ENCODE measurements at places on chromosomes 7 and 10. TPM values are rescaled to one million over a fixed set of nuclear protein-coding genes. Genes with fewer than 3 reads are reported as not detected.

- no peak overlapping the region for H3K27ac ChIP-seq
- no peak for DNase-seq
- peaks cover 3% of the 10 kb centered on the region for H3K4me1 ChIP-seq
- H3K36me3 ChIP-seq, result no peaks in the 10 kb centered on the region
Measured at GRCh38 chr10:29104661-29105399, 184.0 kb upstream of the LYZL1 start.

The TRA2A gene
- total RNA-seq, result 102 TPM

The SFXN3 gene
- 12.6 TPM for total RNA-seq

DNA sequence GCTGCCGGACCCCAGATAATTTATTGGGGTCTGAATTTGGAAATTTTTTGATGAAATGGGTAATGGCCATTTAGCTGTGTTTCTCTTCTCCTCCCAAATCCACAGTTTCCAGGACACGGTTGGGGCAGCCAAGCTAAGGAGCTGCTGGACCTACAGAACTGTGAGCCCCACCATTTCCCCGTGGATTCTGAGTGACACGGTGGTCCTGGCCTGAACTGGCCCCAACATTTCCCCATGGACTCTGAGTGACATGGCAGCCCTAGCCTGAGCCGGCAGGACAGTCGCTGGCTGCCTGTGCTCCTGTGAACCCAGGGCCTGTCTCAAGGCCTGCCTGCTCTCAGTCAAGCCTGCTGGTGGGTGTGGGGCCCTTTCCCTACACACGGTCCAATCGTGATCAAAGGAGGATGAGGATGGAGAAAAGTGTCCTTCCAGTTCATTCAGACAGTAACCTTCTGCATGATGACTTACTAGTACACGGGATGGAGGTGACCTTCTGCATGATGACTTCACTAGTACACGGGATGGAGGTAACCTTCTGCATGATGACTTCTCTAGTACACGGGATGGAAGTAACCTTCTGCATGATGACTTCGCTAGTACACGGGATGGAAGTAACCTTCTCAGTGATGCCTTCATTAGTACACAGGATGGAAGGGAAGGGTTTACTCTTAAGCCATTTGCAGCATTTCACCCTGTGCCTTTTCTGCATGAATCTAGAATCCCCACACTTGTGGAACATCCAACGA lies 359.9 kb downstream of the GLRX3 start:
- no peak overlapping the region for H3K4me3 ChIP-seq
- no peak for DNase-seq
- H3K27me3 ChIP-seq, result peaks cover 4% of the 10 kb centered on the region
- H3K27ac ChIP-seq, result no peak overlapping the region

The PIK3CG gene
- total RNA-seq, result 28.8 TPM

- H3K27ac ChIP-seq, result no peak overlapping the region
- peaks cover 3% of the 10 kb centered on the region for H3K4me1 ChIP-seq
- H3K36me3 ChIP-seq, result no peaks in the 10 kb centered on the region
Measured at GRCh38 chr7:44587843-44588711, 6.0 kb upstream of the TMED4 start.

The SAMD9 gene
- 16.8 TPM for total RNA-seq

The KCNH2 gene
- total RNA-seq, result 0.22 TPM

The SLC13A4 gene
- total RNA-seq, result not detected

DNA sequence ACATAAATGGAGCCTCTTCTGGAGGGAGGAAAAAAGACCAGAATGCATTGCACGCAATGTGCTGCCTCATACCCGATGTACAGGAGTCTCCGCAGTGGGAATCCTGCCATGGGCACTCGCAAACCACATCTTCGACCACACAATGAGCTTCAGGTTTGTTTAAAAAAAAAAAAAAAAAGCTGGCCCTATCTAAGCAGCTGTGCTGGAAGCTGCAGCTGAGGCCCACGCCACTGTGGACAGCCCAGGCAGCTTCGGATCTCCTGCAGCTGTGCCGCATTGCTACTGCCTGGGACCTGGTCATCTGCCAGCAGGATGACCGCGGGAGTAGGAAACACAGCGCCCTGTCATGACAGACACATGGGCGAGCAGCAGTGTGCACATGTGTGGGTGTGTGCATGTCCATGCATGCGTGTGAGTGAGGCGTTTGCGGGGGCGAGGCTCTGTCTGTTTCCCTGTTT lies 26.0 kb downstream of the EN2 start:
- no peak overlapping the region for H3K27ac ChIP-seq
- H3K4me1 ChIP-seq, result peaks cover 8% of the 10 kb centered on the region
- peaks cover 71% of the 10 kb centered on the region for H3K27me3 ChIP-seq
- H3K4me3 ChIP-seq, result no peak overlapping the region
